ENCODE measurements at places on chromosomes 5 and 9. TPM values are rescaled to one million over a fixed set of nuclear protein-coding genes. Genes with fewer than 3 reads are reported as not detected.
A peak's percentile ranks its signal among the peaks of the same experiment; 100 is the strongest.

Gene IFNE
- 0.12 TPM for total RNA-seq

Gene STPG3
- total RNA-seq = not detected

Gene NKD2
- 3.2 TPM for total RNA-seq

Gene ARRDC1
- total RNA-seq = 12.9 TPM

Gene CCNO
- total RNA-seq = 0.93 TPM

Gene PALM2AKAP2
- total RNA-seq = 3.9 TPM

Gene PTCH1
- total RNA-seq = 24.5 TPM

Gene GRIA1
- 3.3 TPM for total RNA-seq

DNA sequence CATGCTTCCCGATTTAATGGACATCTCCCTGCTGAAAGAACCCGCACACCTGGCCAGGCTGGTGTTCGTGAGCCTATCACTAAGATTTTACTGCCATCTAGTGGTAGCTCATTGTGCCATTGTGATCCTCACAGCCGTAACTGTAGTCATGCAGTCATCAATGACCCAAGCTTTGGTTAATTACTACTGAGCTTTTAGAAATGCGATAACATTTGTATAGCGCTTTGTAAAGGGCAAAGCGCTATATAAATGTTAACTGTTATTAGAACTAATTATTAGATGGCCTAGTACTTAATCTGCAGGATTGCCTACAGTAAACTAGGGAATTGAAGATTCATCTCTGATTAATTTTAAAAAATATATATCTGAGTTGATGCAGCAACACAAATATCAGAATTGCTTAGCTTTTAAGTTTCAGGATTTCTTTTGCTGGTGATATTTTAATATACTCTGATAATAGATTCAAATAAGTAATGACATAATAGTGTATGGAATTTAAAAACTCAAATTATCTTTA, 90.2 kb downstream of the HACD4 start:
- DNase-seq = peak; percentile 94
- no peak overlapping the region for H3K27ac ChIP-seq
- H3K4me1 ChIP-seq = peaks cover 11% of the 10 kb centered on the region
- H3K36me3 ChIP-seq = peaks cover 4% of the 10 kb centered on the region

GRCh38 chr5:153515301-153515700, 24.8 kb downstream of the GRIA1 start:
- H3K27me3 ChIP-seq = no peaks in the 10 kb centered on the region
- no peak for DNase-seq
- peaks cover 25% of the 10 kb centered on the region for H3K4me1 ChIP-seq
- H3K36me3 ChIP-seq = no peaks in the 10 kb centered on the region

GRCh38 chr5:148483750-148484149, 100.0 kb downstream of the FBXO38 start:
- peaks cover 7% of the 10 kb centered on the region for H3K4me1 ChIP-seq
- H3K27ac ChIP-seq = no peak overlapping the region
- no peak overlapping the region for H3K4me3 ChIP-seq
- no peaks in the 10 kb centered on the region for H3K36me3 ChIP-seq
- peaks cover 58% of the 10 kb centered on the region for H3K27me3 ChIP-seq
- no peak for DNase-seq

GRCh38 chr5:124199893-124200292, 546.5 kb downstream of the ZNF608 start:
- no peaks in the 10 kb centered on the region for H3K4me1 ChIP-seq
- H3K27ac ChIP-seq = no peak overlapping the region
- no peak for DNase-seq
- no peaks in the 10 kb centered on the region for H3K36me3 ChIP-seq

GRCh38 chr5:67620424-67621397, 424.1 kb upstream of the CD180 start:
- no peak for DNase-seq
- H3K4me3 ChIP-seq = no peak overlapping the region
- peaks cover 40% of the 10 kb centered on the region for H3K4me1 ChIP-seq
- H3K27ac ChIP-seq = no peak overlapping the region

DNA sequence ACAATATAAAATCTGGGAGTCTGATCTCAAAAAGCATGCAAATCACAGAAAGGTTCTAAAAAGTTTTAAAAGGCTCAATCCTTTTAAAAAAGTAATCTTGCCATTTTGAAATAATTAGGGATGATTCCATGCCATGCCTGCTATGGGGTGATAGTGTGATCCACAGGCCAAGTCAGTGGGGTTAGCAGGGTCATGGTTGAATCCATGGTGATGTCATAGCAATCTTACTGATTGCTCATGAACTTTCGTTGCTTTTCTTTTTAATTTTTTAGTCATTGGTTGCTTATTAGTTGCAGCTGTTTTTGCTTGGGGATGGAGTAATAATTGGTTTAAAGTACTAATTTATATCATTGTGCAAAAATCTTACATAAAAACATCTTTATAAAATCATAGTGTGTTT, 485.0 kb downstream of the ENC1 start:
- no peaks in the 10 kb centered on the region for H3K27me3 ChIP-seq
- no peak overlapping the region for H3K27ac ChIP-seq
- no peaks in the 10 kb centered on the region for H3K36me3 ChIP-seq

- H3K27ac ChIP-seq = no peak overlapping the region
- H3K4me3 ChIP-seq = no peak overlapping the region
- H3K27me3 ChIP-seq = no peaks in the 10 kb centered on the region
- no peaks in the 10 kb centered on the region for H3K36me3 ChIP-seq
- peaks cover 42% of the 10 kb centered on the region for H3K4me1 ChIP-seq
Observed at GRCh38 chr5:141804475-141804874, 73.7 kb downstream of the PCDH1 start.

GRCh38 chr9:35690614-35691333, 1.0 kb upstream of the TPM2 start:
- H3K36me3 ChIP-seq = no peaks in the 10 kb centered on the region
- peak overlapping the region; percentile 69 for H3K4me3 ChIP-seq
- no peaks in the 10 kb centered on the region for H3K27me3 ChIP-seq
- DNase-seq = peak; percentile 64
- no peak overlapping the region for H3K27ac ChIP-seq

GRCh38 chr5:25701936-25702335, 1057.2 kb upstream of the CDH10 start:
- no peak overlapping the region for H3K27ac ChIP-seq
- H3K4me1 ChIP-seq = no peaks in the 10 kb centered on the region

DNA sequence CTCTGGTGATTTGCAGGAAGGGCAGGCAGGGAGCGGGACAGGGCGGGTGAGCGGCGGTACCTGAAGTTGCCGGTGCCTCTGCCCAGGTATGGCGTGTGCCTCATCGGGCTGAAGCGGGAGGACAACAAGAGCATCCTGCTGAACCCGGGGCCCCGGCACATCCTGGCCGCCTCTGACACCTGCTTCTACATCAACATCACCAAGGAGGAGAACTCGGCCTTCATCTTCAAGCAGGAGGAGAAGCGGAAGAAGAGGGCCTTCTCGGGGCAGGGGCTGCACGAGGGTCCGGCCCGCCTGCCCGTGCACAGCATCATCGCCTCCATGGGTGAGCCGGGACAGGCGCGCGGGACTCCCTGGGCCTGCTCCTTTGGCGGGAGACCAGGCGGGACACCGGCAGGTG, 68.8 kb downstream of the KCNT1 start:
- H3K4me3 ChIP-seq = no peak overlapping the region
- H3K27me3 ChIP-seq = no peaks in the 10 kb centered on the region
- DNase-seq = no peak
- no peaks in the 10 kb centered on the region for H3K36me3 ChIP-seq
- no peak overlapping the region for H3K27ac ChIP-seq
- peaks cover 3% of the 10 kb centered on the region for H3K4me1 ChIP-seq

- H3K36me3 ChIP-seq = no peaks in the 10 kb centered on the region
- H3K27ac ChIP-seq = no peak overlapping the region
- H3K4me3 ChIP-seq = no peak overlapping the region
- no peak for DNase-seq
Observed at GRCh38 chr9:35367451-35367850, 122.5 kb upstream of the RUSC2 start.

DNA sequence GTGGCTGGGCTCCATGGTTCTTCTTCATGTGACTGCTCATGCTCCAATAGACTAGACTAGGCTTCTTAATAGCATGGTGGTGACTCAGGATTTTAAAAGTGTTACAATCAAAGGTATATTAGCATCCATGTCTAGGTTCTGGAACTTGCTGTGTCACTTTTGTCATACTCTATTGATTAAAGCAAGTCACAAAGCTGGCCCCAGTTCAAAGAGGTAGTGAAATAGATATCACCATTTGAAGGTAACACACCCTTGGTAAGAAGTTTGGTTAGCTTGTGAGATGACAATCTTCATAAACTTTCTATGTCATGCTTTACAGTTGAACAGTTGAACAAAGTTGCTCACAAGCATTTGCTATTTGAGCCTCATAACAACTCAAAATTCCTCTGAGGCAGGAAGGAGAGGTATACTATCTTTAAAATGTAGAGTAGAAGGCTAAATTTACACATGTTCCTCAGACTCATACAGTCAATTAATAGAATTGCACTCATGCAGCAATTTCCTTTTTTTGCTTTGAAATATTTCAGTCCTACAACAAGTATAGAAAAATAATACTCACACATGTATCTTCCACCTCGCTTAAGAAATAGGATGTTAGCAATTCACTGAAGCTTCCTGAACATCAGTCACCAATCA, 56.8 kb upstream of the TMEM252 start:
- H3K4me3 ChIP-seq = no peak overlapping the region

- DNase-seq = no peak
- H3K4me1 ChIP-seq = no peaks in the 10 kb centered on the region
- no peaks in the 10 kb centered on the region for H3K36me3 ChIP-seq
- H3K4me3 ChIP-seq = no peak overlapping the region
Observed at GRCh38 chr9:36749461-36749860, 176.8 kb downstream of the MELK start.

- H3K27me3 ChIP-seq = peaks cover 100% of the 10 kb centered on the region
- H3K4me3 ChIP-seq = no peak overlapping the region
- no peaks in the 10 kb centered on the region for H3K4me1 ChIP-seq
- no peaks in the 10 kb centered on the region for H3K36me3 ChIP-seq
- DNase-seq = no peak
Observed at GRCh38 chr9:68546596-68547390, 6.1 kb upstream of the TMEM252 start.

GRCh38 chr9:133773889-133774655, 35.9 kb upstream of the SARDH start:
- H3K27ac ChIP-seq = no peak overlapping the region
- no peaks in the 10 kb centered on the region for H3K4me1 ChIP-seq

DNA sequence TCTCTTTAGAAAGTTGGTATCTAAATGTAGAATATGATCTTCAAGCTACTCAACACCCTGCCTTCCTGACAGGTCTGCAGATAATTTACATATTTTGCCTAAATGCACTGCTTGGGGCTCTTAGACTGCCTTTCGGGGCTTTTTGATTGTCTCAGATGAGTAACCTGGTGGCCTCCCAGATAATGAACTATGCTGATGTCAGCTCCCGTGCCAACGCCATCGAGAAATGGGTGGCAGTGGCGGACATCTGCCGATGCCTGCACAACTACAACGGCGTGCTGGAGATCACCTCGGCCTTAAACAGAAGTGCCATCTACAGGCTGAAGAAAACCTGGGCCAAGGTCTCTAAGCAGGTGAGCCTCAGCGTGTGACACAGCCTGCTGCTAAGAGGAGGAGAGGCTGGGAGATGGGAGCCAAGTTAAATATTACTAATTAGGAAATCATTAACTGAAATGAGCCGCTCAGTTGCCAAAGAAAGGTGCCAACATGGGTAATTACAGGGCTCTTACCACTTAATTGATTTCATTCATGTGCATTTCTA, 20.8 kb upstream of the CKMT2 start:
- no peaks in the 10 kb centered on the region for H3K4me1 ChIP-seq
- no peak overlapping the region for H3K4me3 ChIP-seq
- no peak for DNase-seq
- no peaks in the 10 kb centered on the region for H3K27me3 ChIP-seq

Data from neural progenitor cell (in vitro differentiated cells).